Right kidney (tissue), 9 donors: ENCODE measurements at places on chromosomes 12 and 14.

DNA sequence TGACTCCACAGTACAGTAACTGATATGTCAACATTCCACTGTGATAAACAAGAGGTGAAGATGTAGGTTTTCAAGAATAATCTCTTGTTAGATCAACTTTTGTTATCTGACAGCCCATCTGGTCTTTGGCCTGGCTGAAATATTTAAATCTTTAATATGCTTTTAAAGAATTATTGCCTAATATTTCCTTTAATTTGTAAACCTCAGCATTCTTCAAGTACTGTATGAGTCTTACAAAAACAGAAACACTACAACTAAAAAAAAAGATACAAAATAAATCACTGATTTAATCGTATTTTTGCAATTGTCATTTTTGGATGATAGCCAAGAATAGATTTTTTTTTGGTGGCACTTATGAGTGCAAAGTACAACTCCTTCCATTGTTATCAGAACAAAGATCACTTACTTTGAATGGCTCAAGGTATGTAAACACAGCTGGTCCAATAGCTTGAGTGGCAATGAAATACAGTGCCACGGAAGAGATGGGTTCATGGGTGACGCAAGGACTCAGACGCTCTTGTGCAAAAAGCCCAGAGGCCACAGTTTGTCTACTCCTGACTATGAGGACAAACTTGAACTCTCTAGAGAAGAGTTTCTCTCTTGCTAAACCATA lies 109.5 kb downstream of the PAX9 start:
- DNase-seq, result no peak

DNA sequence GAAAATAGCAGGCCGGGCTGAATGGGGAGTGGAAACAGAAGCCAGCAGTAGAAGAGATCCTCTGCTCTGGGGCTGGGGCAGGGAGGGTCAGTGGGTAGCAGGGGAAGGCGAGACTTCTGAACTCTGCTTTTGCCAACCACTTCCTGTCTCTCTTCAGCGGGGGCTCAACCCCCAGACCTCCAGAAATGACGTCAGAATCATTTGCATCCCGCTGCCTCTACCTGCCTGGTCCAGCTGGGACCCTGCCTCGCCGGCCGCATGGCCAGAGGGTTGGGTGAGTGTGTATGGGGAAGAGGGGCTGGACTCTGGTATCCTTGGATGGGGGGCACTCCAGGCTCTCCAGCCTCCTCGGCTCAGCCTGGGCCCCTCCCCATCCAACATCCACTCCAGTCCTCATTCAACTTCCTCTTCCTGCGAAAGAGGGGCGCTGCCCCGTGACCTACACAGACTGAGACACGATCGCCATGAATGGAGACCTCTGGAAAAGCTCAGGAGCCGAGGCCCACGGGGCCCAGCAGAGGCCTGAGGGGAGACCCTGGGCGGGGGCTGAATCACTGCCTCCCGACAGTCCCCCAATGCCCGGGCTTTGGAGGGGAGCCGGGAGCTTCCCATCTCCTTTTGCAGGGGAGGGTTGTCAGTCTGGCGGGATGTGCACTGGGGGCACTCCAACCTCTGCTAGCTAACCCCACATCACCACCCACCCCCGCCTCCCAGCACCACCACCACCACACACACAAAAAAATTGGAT lies 458 bp upstream of the HOXC4 start:
- peak; percentile 74 for DNase-seq

GRCh38 chr12:13104409-13104808 lies 942 bp upstream of the GSG1 start:
- DNase-seq, result no peak

DNA sequence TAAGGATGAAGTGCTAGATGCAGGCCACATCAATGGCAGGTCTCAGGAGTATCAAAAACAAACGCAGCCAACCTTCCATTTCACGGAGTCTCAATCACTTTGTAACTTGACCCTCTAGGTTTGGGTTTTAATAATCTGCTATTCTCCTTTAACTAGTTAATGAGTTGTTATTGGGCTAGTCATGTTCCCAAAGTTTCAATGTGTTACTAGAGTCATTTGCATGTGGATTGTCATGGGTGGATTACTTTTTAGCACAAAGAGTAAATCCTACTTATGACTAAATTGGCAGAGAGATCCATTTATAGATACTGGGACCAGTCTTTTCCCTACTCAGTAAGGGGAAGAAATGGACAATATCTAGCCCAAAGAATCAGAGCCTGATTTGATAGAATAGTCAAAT lies 151.0 kb downstream of the BCAT1 start:
- no peak for DNase-seq

DNA sequence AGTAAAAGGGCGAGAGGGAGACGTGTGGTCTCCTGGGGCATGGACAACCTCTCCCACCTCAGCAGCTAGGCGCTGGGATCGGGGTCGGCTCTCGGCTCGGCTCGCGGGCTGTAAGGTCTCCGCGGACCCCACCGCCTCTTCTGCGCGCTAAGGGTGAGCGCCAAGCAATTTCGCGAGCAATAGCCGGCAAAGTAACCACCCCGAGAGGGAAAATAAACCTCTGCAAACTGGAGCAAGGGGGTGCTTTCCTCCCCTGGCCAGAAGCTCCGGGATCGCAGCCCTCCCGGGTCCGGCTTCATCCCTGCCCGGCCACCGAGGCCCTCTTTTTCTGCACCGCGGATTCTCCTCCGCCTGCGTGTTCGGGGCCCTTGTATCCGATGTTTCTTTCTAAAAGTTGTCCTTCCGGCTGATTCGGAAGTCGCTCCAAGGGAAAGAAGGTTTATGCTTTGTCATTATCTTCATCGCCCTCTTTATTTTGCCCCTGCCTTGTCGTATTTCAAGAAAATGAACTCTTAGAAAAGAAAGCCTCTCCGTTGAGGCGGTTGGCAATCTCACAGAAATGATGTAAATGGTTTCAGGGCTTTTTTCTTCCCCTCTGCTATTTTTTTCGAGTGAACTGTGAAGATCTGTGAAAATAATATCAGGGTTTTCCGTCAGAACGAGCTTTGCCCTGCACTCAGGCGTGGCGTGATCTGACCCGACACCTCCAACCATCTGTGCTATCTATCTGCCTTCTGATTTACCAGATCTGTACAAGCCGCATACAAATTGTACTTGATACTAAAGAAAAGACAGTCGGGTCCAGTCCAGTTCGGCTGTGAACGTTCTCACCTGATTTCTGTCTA lies 1.7 kb upstream of the SIX6 start:
- DNase-seq, result peak; percentile 54

DNA sequence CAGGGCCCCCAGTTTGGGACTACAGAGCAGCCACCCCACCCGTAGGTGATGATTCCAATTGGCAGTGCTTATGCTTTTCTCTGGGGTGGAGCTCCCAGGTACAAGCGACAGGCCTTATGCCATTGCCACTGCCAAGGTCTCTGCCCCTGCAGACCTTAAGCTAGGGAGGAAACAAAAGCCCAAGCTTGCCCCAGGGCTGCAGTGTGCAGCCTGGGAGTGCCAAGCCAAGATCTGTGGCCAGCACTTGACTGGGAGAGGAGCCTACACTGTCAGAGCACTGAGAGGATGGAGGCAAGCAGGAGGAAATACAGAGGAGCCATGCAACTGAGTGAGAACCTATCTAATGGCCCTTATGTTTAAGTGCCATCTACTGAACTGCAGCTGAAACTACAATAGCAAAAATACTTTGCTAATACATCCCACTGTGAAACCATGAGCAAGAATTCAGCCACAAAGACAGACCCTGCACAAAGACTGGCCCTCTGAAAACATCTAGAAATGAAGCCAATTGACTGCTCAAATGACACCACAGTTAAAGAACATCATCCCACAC lies 17.7 kb upstream of the ASCL1 start:
- DNase-seq, result no peak

- DNase-seq, result no peak
These were observed 98.9 kb upstream of the HMGA2 start for GRCh38 chr12:65725376-65725775.

- peak; percentile 13 for DNase-seq
These were observed 59.6 kb upstream of the NCOR2 start for GRCh38 chr12:124626971-124627411.

DNA sequence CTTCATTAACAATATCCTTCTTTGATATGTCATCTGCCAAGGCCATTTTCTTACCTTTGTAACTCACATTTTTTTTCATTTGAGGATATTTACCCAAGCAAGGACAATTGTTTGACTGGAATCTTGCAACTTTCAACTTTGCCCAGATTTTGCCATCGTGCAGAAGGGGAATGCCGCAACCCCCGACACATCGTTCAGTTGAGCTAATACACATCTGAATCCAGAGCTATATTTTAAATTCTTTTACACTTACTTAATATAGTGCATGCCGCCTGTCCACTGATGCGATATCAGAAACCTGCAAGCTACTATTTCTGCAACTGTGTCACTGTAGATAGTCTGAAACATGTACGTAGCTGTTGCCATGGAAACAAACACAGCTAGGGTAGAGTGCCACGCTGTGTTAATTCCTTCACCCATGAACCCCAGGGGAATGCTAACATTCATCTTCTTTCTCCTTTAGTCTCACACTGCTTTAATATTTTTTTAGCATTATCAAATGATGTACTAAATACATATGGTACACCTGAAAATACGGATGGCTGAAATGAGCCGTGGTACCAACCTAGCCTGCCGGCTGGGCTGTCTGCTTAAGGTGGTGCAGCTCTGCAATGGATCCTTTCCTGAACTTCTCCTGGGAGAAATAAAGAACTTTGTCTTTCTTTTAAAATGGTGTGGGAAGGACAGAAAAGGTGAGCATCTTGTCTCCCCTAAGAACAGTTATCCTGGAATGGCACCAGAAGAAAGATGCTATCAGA lies 77.0 kb upstream of the FOXN3 start:
- peak; percentile 16 for DNase-seq

DNA sequence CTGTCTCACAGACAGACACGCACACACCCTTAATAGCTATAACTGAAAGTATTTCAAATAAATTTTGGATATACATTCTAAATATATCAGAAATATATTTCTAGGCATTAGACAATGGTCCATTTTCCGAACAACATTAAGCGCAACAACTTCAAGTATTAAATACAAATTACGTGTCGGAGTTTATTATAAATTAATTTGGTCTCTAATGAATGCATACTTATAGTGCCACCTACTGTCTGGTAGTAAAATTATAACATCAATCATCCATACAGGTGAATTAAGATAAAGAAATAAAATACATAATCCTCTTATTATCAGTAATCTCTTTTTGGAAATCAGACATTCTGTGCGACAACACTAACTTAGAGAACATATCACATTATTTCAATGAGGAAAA lies 27.2 kb upstream of the CMAS start:
- no peak for DNase-seq

GRCh38 chr12:54439096-54439495 lies 20.0 kb upstream of the ITGA5 start:
- no peak for DNase-seq

- DNase-seq, result no peak
These were observed 9.0 kb downstream of the GPR84 start for GRCh38 chr12:54355104-54355815.

GRCh38 chr14:27245947-27246346 lies 648.1 kb upstream of the NOVA1 start:
- DNase-seq, result no peak

DNA sequence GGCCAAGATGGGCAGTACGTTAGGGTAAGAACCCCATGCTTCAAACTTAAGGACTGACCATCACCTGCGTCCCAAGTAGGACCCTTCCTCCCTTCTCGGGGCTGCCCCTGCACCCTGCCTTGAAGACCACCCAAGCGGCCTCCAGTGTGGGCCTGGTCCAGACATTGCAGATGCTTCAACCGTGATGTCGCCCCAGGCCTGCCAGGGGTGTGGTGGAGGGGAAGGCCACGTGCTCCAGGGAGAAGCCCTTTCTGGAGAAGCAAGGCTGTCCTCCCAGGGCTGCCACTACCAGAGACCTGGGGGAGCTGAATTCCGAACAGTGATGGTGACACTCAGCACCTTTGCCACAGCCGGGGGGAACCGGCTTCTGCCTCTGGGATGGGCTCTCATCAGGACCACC lies 13.3 kb downstream of the NGB start:
- DNase-seq, result no peak

DNA sequence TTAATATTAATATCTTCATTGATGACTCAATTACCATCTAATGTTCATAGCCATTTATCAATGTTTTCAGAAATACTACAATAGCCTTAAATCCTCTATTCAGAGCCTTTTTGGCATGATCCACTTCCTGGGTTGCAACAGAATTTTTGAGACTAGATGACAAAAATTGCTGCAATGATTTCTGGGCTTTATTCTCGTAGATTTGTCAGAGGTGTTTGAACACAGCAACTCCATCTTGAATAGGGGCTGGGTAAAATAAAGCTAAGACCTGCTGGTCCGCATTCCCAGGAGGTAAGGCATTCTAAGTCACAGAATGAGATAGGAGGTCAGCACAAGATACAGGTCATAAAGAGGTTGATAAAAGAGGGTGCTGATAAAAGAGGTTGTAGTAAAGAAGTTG lies 165.8 kb upstream of the CNOT2 start:
- DNase-seq, result no peak

DNA sequence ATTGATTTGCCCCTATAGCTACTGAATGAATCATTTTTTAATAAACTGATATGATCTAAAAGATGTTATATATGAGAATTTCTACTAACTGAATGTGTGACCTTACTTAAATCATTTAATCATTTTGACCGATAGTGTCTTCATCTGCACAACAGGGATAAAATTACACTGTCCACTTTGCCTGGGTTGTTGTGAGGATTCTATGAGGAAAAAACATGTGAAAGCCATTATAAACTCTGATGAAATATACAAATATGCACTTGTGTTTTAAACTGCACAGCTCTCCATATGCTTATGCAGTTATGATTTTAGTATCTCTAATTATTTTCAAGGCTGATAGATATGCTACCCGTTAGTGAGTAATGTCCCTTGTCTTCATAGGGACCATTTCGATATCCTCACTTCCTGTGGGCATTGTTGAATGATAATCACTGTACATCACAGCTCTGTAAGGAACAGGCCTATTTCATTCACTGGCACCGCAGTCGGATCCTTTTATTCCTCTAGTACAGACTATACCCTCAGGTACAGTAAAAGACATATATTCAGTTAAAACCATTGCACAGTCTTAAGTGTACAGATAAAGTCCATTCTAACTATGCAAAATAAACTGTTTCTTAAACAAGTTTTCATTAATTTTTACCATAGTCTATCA lies 88.7 kb upstream of the RAP1B start:
- no peak for DNase-seq

DNA sequence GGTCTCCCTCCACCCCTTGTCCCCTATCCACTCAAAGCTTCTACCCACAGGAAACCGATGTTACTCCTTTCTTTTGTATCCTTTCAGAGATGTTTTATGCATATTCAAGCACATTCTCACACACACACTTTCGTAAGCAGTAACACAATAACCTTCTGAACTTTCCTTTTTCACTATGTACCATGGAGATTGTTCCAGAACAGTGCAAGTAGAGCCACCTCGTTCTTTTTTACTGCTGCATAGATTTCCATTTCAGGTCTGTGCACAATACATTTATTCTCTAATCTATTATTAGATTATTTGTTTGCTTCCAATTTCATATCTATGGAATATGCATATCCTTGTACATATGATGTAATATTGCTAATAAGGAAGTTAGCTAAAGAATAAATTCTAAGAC lies 60.3 kb downstream of the TBC1D30 start:
- no peak for DNase-seq

- no peak for DNase-seq
These were observed 53.7 kb upstream of the OTOGL start for GRCh38 chr12:80045594-80045993.
